Memory B cell (primary cell): ENCODE measurements at places on chromosomes 12 and 14.

DNA sequence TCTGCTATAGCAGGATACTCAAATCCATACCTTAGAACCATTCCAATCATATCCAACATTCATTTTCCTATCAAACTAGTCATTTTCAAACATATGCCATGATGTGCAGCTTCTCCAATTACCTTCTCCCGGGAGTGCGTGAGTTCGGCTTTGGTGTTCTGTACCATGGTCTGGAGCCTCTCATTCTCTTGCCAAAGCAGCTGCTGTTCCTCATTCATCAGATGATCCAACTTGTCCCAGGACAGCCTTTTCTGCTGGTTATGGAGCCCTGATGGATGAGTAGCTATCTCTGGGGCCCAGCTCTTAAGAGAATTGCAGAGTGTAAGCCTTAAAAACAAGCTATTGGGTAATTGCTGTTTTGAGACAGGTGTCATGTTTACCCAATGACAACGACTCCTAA is 71.1 kb upstream of the SAV1 start:
- DNase-seq: no peak

DNA sequence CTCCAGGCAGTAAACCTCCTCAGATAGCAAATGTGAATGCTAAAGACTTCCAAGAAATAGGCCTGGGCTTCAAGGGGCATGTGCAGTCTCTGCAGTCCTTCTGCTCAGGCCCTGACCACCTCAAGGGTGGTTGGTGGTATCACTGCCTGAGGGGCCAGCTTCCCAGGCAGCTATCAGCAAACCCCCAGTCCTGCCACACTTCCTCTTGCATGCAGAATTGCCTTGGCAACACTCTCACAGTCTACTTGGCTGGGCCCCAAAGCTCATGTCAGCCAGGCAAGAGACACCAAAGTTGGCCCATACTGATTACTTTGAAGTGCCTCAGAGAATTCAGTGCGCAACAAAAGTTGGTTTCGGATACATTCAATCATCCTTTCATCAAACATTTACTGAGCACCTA is 3.5 kb upstream of the ASB8 start:
- no peak for DNase-seq

DNA sequence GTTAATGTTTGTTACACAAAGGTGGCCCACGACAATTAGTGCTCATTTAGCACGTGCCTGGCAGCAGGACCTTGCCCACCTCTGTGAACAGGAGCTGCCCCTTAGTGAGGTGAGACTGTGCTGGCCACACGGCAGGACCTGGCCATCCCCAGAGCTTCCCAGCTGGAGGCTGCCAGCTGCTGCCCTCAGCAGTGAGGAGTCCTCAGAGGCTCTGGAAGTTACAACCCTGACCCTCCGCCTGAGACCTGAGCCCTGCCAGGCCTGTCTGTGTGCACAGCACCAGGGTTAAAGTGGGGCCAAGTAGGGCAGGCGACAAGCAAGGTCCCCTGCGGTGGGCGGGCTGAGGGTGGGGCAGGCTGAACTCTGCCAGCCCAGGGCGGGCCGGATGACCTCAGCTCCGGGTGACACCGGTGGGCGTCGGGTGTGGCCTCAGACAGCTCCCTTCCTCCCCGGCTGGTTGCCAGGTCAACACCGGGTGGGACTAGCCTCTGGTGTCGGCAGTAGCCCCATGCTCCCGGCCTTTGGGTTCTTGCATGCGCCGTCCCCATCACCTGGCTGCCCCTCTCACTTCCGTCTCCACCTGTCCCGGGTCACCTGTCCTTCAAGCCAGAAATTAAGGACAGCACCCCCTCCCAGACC is 9.2 kb upstream of the LBHD2 start:
- no peak for DNase-seq

DNA sequence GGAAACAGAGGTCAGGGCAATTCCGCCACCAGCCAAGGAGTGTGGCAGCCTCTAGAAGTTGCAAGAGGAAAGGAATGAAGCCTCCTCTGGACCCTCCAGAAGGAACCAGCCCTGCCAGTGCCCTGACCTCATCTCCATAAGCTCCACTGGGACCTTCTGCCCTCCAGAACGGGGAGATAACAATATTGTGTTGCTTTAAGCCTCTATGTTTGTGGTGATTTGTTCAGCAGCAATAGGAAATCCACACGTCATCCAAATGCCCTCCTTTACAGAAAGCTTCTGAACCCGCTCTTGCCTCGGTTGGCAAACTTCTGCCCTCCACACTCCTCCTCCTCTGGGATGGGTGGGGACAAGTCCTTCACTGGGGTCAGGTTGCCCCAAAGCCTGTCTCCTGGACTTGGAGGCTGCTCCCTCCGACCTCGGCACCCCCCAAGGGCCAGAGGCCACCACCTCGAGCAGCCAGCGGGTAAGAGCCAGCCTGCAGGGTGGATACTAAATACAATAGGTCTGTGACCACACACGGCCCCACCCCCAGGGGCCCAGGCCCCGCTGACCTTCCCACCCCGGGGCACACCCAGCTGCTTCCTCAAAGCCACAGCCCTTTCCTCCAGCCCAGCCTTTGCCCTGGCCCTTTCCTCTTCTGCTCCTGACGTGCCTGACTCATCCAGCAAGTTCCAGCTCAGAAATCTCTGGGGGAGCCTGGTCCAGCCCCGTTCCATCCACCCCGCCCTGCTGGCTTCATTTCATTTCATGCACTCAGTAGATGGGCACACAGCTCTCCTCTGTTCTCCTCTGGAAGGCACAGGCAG is 58.7 kb upstream of the NCOR2 start:
- no peak for DNase-seq

DNA sequence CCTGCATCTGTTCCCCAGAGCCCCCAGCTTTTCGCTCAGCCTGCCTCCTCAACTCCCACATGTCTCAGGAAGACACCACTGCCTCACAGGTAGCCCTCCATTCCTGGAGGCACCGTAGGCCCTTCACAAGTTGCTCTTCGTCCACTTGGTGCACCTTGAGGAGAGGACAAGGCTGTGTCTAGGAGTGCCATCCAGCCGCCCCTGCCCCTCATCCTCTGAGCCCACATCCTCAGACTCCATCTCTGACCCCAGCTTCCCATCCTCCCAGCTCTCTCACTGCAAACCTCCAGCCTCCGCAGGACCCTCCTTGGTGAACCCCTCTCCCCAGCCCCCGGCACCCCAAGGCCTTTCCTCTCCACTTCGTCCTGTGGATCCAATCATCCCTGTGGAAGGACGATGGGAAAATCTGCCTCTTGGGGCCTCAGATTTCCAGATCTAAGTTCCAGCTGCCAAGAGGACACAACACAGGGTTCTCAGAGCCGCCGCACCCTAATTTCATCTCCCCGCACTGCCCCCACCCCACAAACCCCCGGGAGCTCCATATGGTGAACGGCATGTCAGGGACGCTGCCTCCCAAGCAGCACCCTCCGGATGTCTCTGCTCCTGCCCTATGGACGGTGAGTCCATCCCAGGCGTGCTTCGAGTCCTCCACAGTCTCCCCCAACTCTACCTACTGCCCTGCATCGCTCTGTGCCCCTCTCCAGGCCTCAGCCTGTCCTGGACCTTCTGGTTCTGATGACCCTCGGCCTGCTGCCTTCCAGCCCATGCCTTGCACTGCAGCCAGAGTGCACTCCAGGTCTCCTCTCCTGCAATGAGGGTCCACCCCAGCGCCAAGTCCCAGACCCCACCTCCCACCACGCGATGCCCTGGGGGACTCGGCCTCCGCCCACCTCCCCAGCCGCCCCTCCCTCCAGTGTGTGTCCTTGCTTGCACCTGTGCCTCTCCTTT is 314.1 kb upstream of the DIO3 start:
- no peak for DNase-seq

GRCh38 chr12:123748161-123748560 is 13.9 kb upstream of the DNAH10 start:
- no peak for DNase-seq

GRCh38 chr12:119940897-119941296 is 48.1 kb upstream of the BICDL1 start:
- no peak for DNase-seq

- DNase-seq: no peak
Observed at GRCh38 chr14:61153914-61154545, 127.1 kb downstream of the TMEM30B start.

DNA sequence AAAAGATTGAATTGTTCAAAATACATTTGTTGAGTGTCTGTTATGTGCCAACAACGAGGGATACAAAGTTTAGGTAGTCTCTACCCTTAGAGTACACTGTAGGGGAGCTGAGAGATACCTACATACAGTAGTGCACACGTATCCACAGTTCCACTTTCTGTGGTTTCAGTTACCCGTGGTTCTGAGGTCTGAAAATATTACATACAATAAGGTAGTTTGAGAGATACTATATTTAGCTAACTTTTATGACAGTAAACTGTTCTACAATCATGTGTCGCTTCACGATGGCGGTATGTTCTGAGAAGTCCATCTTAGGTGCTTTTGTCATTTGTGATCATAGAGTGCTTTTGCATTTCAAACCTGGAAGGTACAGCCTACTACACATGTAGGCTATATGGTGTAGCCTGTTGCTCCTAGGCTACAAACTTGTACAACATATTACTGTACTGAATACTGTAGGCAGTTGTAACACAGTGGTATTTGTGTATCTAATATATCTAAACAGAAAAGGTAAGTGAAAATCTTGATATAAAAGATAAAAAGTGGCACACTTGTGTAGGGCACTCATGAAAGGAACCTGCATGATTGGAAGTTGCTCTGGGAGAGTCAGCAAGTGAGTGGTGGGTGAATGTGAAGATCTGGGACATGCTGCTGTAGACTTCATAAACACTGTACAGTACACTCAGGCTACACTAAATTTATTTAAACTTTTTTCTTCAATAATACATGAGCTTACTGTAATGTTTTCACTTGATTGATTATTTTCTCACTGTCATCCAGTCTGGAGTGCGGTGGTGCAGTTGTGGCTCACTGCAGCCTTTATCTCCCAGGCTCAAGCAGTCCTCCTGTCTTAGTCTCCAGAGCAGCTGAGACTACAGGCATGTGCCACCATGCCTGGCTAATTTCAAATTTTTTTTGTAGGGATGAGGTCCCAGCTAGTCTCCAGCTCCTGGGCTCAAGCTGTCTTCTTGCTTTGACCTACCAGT is 4.0 kb downstream of the CPSF6 start:
- DNase-seq: no peak

DNA sequence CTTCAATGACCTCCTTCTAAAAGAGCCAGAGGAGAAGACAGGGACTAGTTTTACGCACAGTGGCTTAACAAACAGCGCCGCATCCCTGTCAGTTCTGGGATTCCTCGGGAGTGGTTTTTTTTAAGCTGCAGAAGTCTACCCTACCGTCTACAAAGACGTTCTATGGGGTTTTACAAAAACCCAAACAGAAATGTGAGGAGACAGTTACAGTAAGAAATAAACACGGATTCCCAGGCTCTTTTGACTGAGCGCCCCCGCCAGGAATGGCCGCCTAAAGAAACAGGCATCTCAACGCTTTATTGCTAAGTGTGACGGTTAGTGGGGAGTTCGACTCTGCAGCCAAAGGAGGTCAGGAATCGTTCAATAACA is 484 bp downstream of the ALKBH1 start:
- no peak for DNase-seq

GRCh38 chr14:91417120-91417982 is at the start of gene CCDC88C:
Gene CCDC88C, minus strand, starts transcription at chr14:91417820. Its CDS starts 130 bp downstream, at chr14:91417690.
- DNase-seq: peak; percentile 77

DNA sequence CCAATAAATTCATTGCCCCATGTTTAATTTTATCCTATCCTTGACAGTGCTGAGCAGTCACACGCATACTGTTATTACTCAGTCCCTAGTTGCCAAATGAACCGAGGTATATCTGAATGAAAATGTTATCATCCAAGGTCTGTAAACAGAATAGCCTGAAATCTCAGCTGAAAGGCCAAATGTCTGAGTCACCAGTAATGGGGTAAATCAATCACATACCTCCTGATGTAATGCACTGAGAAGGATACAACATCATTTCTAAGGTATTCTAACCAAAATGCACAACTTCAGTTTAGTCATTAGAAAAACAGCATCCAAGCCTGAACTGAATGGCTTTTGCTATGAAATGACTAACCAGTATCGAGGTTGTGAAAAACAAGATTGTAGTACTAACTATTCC is 228.6 kb downstream of the DPF3 start:
- no peak for DNase-seq

GRCh38 chr12:95625012-95625411 is 73.7 kb upstream of the USP44 start:
- DNase-seq: no peak

GRCh38 chr12:94650143-94651056 is at the start of gene TMCC3:
Gene TMCC3, minus strand, starts transcription at chr12:94650557. Its CDS starts 127 bp downstream, at chr12:94650430.
- DNase-seq: peak; percentile 11

DNA sequence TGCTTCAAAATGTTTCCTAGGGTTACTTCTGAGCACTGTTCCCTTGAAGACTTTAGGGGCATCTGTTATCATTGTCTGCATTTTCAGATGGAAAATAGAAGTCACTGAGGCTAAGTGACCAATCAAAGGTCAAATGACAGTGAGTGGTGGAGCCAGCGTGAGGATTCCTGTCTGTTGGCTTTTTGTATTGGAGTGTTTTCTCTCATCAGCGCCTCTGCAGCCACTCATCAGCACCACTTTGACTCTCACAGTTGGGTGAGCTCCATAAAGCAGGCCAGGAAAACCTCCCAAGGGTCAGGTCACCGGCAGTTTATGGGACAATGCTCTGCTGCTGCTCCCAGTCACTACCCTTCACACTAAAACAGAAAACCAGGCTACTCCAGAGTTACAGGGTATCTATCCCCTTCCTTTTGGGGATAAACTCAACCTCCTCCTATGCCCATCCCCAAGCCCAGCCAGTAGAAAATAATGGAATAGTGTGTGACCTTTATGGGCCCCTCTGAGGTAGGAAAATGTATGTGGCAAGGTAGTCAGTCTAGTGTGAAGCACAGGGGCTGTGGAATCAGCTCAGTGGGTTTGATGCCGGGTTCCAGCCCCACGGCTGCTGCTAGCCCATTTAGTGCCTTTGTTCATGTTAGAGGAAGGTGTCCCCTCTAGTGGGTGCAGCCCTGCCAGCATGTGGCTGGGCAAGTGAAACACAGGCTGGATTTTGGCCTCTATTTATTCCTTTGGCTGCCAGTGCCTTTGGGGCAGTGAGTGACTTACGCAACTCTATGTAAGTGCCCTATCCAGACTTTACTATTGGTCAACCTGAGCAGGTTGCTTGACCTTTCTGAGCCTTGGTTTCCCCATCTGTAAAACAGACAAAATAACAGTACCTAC is 133.8 kb upstream of the CPM start:
- DNase-seq: no peak

DNA sequence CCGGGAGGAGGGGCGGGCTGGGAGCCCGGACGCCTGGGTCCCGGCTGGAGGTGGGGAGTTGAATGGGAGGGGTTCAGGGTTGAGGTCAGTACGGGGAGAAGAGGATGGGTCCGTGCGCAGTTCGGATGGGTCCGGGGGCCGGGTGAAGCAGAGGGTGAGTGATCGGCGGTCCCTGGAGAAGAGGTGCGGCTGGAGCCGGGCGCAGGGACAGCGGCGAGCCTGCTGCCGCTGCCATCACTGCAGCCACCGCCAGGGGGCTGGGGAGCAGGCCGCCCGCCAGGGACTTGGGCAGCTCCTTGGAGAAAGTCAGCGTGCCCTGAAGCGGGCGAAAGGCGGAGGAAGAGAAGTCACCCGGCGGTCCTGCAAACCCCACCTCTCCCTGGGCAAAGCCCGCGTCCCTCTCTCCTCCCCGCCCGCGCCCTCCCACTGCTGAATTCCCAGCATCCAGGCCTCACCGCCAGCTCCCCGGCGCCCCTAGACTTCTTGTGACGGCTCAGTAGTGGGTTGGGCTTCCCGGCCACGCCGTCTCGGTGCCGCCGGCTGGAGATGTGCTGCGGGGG is 6.0 kb upstream of the GPR84 start:
- no peak for DNase-seq

- no peak for DNase-seq
Observed at GRCh38 chr12:69331909-69332684, 16.1 kb upstream of the LYZ start.
